ENCODE measurements at places on chromosomes 16 and 17.

DNA sequence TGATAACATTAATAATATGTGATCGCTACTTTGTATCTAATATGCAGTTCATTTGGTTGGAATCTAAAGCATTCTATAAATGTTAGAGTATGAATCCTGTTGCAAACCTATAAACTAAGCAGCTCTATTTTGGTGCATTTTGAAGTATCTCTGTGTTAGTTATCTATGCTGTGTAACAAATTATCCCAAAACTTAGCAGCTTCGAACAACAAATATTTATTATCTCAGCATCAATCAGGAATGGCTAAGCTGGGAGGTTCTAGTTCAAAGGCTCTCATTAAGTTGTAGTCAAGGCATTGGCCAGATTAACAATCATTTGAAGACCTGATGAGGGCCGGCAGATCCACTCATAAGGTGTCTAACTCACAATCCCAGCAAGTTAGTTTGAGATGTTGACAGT is 10.1 kb upstream of the MSI2 start:
- DNase-seq = no peak

DNA sequence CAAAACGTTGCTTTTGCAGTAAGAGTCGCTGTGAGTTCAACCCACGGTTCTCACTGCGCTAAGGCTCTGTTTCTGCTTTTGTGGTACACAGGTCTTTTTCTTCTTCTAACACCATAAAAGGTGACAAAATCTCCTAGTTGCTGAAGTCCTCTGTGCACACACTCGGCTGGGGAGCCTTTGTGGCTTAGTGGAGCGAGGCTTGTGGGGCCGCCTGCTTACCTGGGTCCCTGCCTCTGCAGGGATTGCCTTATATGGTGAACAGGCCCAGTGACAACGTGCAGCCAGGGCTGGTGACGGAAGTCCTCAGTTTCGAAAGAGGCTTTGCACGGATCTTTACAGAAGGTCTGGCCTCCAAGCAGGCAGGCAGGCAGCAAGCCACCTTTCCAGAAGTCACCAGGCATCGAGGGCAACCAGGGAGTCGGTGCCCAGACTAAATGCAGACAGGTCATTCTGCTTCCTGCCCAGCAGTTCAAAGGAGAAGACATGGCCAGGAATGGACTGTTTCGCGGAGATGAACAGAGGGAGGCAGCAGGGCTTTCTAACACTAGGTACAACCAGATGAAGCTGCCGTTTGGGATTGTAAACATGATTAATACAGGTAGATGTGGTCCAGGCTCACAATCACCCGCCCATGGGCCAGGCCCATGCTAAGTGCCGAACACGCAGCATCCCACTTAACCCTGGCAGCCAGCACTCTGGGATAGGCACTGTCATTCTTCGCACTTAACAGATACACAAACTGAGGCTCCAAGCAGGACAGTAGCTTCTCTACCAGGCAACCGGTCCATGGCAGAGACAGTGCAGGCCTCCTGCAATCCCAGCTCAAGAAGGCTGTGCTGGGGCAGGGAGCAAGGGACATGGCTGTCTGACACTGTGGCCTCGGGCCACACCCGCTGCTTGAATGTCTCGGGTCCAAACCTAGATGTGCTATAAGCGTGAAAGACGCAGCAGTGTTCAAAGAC is 10.7 kb upstream of the MEAK7 start:
- no peak for DNase-seq

- DNase-seq = no peak
Measured at GRCh38 chr16:12026741-12027490, 50.4 kb downstream of the SNX29 start.

DNA sequence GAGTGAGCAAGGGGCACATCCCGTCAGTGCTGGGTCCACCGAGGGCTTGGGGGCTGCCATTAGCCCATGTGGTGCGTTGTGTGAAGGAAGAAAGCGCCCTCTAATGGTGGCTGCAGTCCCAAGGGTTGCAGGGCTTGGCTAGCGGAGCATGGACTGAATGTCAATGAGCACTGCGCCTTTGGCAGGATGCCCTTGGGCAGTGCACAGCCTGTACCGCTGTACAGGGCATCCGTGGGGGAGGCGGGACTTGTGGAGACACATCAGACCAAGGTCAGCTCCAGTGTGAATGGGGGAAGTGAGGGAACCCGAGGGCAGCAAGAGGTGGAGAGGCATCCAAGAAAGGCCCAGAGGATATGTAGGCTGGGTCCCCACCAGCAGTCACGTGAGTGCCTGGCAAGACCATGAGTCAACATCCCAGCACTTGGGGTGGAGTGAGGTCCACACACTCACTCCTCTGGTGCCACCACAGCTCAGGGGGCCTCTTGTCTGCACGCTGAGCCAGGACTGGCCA is 75.5 kb upstream of the MED9 start:
- DNase-seq = peak; percentile 39

DNA sequence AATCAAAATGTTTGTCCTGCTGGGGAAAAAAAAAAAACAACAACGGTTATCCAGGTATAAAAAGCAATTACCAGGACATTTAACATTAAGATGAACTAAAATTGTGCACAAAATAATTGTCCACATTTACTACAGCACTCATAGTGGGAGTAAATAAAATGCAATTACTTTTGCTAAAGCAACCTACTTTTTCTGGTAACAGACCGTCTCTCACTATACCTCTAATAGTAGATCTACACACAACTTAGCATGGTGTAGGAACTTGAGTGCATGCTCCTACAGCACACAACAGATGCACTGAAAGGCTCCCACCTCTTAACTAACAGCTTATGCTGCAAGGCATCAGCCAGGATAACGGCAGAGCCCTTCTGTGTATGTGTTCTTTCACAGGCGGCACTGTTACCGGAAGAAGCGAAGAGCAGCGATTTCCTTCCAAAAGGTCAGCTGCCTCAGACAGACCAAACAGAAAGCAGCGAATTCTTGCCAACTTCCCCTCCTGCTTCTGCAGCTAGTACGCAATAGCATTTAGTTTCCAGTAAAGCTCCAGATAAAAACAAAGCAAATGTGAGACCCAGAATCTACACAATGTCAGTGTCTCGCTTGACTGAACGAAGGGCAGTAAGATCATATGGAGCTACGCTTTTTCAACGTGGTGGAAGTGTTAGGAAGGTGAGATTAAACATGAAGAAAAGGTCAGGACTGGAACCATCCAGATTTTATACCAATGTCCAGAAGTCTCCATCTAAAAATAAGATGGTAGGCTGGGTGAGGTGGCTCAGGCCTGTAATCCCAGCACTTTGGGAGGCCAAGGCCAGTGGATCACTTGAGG is 27.6 kb downstream of the STAT5B start:
- DNase-seq = peak; percentile 95

DNA sequence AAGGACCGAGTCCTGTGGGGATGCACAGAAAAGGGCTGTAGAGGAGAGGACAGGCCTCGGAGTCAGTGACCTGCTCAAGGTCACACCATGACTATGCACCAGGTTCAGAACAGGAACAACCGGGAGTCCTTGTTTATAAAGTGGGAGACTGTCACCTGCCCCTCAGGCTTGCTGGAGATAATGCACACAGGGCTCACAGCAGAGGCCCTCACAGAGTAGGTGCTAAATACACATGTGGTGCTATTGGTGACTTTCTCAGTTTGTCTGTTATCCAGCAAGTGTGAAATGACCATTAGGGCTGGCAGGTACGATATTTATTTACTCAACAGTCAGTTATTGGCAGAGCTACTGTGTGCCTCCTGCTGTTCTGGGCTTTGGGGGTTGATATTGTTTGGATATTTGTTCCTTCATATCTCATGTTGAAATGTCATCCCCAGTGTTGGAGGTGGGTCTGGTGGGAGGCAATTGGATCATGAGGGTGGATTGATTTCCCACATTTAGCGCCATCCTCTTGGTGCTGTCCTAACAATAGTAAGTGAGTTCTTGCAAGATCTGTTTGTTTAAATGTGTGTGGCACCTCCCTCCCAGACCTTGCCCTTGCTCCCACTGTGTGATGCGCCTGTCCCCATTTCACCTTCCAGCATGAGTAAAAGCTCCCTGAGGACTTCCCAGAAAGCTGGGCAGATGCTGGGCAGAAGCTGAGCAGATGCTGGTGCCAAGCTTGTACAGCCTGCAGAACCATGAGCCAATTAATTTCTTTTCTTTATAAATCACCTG is 162.1 kb upstream of the MPHOSPH6 start:
- no peak for DNase-seq

- no peak for DNase-seq
Measured at GRCh38 chr17:66777689-66778225, 57.2 kb upstream of the CACNG5 start.

DNA sequence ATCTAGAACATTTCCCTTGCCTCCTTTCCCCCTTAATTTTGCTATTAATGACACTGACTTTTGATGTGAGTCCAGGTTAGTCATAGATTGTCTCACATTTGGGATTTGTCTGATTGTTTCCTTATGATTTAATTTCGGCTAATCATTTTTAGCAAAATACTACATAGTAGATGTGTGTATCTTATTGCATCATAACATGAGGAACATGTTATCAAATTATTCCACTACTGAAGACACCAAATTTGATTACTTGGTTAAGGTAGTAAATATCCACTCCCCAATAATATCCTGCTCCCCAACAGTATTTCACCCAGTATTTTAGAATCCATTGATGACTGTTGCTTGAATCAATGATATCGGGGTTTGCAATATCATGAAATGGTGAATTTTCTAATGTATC is 2.7 kb downstream of the POLG2 start:
- DNase-seq = no peak

DNA sequence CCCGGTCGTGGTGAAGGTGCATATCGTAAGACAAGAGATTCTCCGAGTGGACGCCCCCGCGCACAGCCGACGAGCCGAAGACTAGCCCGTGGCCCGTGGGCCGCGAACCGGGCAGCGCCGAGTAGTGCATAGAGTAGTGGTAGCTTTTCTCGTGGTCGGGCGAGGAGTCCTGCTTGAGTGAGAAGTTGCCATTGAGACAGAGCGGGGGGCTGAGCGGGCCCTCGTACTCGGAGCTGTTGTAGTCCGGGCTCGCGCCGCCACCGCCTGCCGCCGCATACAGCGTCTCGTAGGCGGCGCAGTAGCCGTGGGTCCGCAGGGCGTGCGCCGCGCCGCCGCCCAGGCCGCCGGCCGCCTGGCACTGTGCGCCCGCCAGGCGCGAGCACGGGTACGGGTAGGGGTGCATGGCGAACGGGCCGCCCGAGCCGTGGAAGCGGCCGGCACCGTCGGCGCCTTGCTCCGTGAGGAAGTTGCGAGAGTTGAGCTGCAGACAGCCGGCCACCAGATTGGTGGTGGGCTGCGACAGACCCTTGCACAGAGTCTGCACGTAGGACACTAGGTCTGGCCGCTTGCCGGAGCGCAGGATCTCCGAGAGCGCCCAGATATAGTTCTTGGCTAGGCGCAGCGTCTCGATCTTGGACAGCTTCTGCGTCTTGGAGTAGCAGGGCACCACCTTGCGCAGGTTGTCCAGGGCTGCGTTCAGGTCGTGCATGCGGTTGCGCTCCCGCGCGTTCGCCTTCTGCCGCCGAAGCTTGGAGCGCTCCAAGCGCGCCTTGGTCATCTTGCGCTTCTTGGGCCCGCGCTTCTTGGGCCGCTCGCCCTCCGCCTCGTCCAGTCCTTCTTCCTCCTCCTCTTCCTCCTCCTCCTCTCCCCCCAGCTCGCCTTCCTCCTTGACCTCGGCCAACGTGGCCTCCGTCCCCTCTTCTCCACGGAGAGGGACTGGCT is 2.0 kb downstream of the NEUROD2 start:
- no peak for DNase-seq

DNA sequence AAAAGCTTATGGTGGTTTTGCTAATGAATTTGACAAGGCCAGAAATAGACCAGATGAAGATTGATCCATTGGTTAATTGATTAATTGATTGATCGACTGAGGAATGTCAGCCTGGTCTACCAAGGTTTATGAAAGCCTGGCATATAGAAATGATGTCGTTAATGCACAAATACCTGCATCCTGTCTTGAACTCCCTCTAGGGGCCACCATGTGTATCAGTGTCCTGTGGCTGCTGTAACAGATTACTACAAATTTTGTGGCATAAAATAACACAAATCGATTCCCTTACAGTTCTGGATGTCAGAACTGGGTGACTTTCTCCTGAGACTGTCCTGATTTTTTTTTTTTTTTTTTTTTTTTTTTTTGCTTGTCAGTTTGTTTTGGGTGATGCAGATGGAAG is 553.2 kb downstream of the MAF start:
- DNase-seq = no peak

- DNase-seq = no peak
Measured at GRCh38 chr17:39606434-39607056, 1.2 kb downstream of the NEUROD2 start.

DNA sequence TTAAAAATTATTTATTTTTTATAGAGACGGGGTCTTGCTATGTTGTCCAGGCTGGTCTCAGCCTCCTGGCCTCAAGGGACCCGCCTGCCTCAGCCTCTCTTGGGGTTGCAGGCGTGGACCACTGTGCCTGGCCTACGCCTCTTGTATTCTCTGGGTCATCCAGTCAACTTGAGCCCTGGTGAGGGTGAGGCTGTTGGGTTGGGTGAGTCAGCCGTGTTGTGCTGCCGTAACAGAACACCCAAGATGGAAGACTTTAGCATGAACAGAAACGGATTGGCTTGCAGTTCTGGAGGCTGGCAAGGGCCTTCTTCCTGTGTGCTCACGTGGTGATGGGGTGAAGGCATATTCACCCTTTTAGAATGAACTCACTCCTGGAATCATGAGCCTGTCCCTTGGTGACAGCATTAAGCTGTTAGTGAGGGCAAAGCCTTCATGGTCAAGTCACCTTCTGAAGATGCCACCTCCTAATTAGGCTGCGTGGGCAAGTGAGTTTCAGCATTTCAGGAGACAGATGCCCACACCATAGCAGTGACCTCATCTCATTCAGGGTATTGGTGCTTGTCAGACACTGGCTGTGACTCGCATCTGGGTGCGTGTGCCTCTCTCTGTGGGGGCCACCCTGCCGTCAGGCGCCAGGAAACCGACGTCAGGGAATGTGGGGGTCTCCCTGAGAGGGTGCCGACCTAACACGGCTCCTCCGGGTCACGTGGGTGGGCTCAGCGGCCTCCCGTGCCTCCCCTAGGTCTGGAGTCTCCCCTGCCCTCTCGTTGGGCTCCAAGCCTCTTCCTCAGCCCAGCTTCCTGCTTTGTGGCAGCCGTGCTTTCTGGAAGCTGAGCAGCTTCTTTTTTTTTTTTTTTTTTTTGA is 49.8 kb downstream of the WDR45B start:
- peak; percentile 54 for DNase-seq

GRCh38 chr17:67746704-67747571 is 29.2 kb downstream of the NOL11 start:
- DNase-seq = no peak

DNA sequence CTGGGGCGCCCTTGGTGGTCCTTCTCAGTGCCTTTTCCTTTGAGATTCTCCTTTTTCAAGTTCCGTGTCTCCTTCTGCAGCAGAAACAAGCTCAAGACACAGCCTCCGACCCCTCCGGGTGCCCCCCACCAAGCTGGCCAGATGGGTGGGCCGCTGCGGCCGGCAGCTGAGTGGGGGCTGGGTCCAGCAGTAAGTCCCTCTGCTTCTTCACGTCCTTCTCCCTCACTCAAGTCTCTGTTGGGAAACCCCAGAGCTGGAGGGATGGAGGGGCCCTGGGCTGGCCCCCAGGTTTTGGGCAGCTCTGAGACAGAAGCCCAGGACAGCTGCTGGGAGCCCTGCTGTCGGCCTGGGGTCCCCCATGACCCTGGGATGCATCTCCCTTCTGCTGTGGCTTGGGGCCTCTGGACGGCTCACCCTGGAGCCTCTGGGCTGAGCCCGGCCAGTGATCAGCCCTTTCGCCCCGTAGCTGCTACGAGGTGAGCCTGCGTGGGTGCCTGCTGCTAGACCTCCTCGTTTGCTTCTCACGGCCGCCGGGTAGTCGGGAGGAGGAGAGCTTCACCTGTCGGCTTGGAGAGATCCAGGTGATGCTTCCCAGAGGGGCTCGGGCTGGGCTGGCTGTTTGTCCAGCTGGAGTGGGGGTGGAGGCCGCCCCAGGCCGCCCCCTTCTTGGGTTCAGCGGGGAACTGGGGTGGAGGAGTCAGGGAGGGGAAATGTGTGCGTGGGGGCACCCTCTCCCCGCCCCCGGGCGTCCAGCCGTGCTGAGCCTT is 10.7 kb downstream of the ENGASE start:
- DNase-seq = no peak
